Activated B cell treated with CpG ODN at 0.5 μM for 24 hours (primary cell): ENCODE measurements at places on chromosomes 5 and 9. TPM values are rescaled to one million over a fixed set of nuclear protein-coding genes. Genes with fewer than 3 reads are reported as not detected.
A peak's percentile ranks its signal among the peaks of the same experiment; 100 is the strongest.

DNA sequence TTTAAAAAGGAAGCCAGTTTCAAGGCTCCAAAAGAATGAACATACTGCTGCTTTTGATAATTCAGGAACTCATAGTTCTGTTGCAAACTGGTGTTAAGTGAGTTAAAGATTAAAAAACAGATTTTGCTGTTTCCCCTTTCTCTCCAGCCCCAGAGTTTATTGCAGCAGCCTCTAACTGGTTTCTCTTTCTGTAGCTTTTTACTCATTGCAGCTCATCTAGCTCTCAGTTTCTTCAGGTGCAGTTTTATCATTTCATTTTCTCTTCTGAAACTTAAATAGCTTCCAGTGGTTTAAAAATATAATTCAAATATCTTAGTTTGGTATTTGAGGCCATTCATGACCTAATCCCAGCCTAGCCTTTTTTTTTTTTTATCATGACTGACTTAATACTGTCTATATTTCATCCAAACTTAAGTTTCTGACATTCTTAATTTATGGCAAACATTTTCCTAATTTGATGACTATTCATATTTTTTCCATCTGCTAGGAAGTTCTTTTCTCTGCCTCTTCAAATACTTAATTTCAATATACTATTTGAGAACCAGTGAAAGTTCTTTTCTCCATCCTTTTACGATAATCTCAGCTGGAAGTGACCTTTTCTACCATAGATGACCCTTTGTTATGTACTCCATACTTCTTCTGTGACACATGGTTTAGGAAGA lies 252.7 kb upstream of the GRIA1 start:
- H3K27ac ChIP-seq, result no peak overlapping the region
- no peak overlapping the region for H3K4me3 ChIP-seq
- DNase-seq, result no peak
- no peaks in the 10 kb centered on the region for H3K36me3 ChIP-seq
- no peaks in the 10 kb centered on the region for H3K4me1 ChIP-seq
- H3K27me3 ChIP-seq, result no peaks in the 10 kb centered on the region

- no peaks in the 10 kb centered on the region for H3K4me1 ChIP-seq
- no peaks in the 10 kb centered on the region for H3K36me3 ChIP-seq
- no peak overlapping the region for H3K27ac ChIP-seq
- H3K4me3 ChIP-seq, result no peak overlapping the region
Observed at GRCh38 chr5:88398316-88398715, 129.7 kb upstream of the TMEM161B start.

- no peak overlapping the region for H3K4me3 ChIP-seq
- no peaks in the 10 kb centered on the region for H3K27me3 ChIP-seq
- no peak for DNase-seq
Observed at GRCh38 chr9:12060067-12060466, 633.1 kb upstream of the TYRP1 start.

CCDC171 gene
- total RNA-seq, result 1.9 and 3.6 TPM in 2 replicates

DNA sequence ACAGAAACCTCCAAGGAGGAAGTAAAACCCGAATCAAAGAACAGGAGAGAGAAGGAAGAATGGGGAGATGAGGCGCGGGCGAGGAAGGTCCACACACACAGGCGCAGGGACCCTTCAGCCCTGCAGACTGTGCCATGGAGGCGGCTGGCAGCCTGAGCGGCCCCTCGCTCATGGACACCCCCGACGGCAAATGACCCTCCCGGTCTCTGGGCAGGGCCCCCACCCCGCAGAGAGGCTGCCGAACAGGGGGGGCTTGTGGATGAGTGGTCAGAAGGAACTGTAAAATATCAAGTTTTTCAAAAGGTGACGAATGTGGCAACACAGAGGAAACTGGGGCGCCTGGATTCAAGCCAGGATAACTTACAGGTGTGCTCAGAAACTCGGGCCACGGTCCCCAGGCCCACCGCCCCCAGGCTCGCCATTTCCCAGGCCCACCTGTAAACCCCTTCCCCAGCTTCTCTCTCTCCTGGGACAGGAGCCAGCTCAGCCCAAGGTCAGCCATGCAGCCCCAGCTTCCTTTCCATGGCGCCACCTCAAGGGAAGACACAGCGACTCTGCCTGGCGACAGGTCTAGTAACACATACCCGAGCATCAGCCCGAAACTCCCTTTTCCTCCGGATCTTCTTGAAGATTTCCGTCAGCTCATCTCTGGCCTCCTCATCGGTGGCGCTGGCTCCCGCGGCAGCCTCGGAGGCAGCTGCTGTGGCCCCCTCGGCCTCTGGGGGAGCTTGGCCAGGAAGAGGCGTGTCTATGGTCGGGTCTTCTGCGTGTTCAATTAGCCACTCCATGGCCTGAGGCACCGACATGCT lies 16.5 kb downstream of the UBAC1 start:
- peaks cover 77% of the 10 kb centered on the region for H3K36me3 ChIP-seq
- H3K4me1 ChIP-seq, result peaks cover 2% of the 10 kb centered on the region
- H3K4me3 ChIP-seq, result no peak overlapping the region
- H3K27me3 ChIP-seq, result no peaks in the 10 kb centered on the region

DNA sequence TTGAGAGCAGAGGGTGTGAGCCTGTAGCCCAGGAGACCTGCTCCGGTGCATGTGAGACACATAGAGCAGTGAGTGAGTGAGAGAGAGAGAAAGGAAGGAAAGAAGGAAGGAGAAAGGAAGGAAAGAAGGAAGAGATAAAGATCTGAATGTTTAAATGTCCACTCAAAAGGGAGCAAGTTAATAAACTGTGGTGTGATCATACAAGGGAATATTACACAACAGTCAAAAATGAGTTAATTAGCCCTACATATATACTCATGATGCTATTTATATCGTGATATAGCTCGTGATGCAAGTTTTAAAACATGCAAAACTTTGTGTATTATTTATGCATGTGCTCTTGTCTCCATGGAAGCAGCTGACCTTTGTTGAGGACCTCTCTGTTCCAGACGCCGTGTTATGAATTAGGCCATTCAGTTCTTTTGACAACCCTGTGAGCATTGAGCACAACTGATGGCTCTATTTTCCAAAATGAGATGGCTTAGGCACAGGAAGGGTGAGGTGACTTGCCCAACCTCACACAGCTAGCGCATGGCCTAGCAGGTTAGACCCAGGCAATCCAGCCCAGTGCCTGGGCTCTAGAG lies 70.6 kb downstream of the HMCN2 start:
- no peaks in the 10 kb centered on the region for H3K36me3 ChIP-seq
- H3K27me3 ChIP-seq, result peaks cover 16% of the 10 kb centered on the region
- H3K4me3 ChIP-seq, result no peak overlapping the region
- no peak overlapping the region for H3K27ac ChIP-seq

- no peaks in the 10 kb centered on the region for H3K27me3 ChIP-seq
- H3K36me3 ChIP-seq, result no peaks in the 10 kb centered on the region
- H3K4me3 ChIP-seq, result no peak overlapping the region
- H3K4me1 ChIP-seq, result no peaks in the 10 kb centered on the region
Observed at GRCh38 chr5:15844253-15844652, 335.3 kb downstream of the MARCHF11 start.

DNA sequence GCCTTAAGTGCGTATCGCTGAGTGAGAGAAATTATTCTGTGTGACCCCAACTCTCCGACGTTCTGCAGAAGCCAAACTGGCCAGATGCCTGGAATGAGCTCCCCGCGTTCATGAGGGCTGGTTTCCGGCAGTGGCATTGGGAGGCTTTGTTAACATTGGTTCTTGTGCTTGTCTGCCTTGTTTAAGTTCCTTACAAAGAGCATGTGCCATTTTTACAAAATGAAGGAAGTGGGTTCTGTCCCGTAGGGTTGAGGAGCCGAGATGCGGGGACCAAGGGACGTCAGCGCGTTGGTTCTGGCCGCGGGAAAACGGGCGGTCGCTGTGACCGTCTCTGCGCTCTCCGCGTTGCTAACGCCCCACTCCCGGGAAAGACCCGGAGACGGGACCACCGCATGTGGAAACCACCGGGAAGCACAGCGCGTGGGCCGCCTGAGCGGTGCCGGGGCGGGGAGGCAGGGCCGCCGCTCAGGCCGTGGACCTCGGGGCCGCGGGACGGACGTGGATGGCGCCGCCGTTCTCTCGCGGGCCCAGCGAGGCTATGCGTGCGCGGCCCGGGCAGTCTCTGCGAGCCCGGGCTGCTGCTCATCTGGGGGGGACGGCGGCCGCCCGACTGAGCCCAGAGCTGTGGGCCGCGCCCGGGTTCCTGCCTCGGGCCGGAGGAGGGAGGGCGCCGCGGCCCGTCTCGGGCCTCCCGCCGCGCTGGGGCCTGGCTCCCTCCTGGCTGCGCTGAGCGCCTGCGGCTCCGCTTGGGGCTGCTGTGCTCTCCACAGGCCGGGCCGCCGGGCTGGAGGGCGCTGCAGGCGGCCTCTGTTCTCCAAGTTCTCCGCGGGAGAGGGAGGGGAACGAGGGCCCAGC lies 13.4 kb downstream of the RABL6 start:
- DNase-seq, result no peak
- no peak overlapping the region for H3K27ac ChIP-seq

DNA sequence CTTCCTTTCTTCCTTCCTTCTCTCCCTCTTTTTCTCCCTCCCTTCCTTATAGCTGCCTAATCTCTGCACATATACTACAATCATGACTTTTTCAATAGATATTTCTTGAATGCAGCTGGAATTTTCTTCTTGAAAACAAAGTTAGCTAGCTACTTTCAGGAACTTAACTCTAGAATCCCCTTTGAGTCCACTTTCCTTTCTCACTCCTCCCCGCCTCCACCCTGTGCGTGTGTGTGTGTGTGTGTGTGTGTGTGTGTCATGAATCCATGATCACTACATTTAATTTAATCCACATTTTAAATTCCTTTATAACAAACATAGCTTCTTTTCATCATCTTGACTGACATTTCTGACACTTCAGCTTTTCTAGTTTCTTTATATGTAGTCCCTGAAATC lies 167.5 kb upstream of the KLF9 start:
- H3K4me1 ChIP-seq, result peaks cover 6% of the 10 kb centered on the region
- H3K27ac ChIP-seq, result no peak overlapping the region
- H3K36me3 ChIP-seq, result no peaks in the 10 kb centered on the region
- H3K27me3 ChIP-seq, result peaks cover 1% of the 10 kb centered on the region
- no peak overlapping the region for H3K4me3 ChIP-seq

DNA sequence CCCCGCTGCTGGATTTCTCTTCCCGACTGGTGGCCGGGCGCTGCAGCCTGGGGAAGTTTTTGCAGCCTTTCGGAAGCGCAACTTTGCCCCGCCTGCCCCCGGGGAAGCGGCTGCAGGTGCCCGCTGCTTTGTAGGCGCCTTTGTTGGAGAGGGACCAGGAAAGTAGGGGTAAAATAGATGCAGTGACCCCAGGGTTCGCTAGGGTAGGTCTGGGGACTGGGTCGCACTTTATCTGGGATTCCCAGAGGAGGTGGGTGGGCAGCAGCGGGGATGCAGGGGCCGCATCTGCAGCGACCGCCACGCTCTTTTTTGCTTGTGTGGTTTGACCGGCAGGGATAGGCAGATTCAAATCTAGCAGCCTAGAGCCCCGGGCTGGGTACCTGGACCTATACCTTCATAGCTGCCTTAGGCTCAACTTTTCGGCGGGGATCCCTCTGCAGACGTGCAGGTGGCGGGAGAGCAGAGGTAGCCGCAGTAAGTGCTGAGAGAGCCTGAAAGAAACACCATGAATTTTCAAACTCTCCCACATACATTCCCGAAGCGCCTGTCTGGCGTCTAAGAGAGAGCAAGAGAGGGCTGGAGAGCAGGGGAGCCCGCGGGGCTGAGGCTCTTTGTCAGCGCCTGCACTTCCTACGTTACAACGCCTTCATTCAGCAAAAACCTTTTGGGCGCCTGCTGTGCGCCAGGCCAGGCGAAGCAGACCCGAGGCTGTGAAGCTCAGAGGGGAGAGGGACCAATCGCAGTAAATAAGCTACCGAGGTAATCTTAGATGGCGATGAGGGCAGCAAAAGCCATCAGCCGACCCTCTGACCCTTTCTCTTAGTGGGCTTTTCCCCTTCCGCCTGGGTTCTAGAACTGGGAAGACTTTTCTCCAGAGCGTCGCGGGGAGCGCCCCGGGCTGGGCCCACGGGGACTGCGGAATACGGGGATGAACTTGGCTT lies 642 bp downstream of the SV2C start:
- peak overlapping the region; percentile 72 for H3K4me3 ChIP-seq
- H3K4me1 ChIP-seq, result peaks cover 19% of the 10 kb centered on the region
- no peak overlapping the region for H3K27ac ChIP-seq
- no peak for DNase-seq

ZNF883 gene
- total RNA-seq, result 0.33 and 1.0 TPM in 2 replicates

HOMER1 gene
- 3.2 and 4.2 TPM in 2 replicates for total RNA-seq

TXNDC8 gene
- total RNA-seq, result not detected in 2 replicates

TSLP gene
- not detected in 2 replicates for total RNA-seq

DNA sequence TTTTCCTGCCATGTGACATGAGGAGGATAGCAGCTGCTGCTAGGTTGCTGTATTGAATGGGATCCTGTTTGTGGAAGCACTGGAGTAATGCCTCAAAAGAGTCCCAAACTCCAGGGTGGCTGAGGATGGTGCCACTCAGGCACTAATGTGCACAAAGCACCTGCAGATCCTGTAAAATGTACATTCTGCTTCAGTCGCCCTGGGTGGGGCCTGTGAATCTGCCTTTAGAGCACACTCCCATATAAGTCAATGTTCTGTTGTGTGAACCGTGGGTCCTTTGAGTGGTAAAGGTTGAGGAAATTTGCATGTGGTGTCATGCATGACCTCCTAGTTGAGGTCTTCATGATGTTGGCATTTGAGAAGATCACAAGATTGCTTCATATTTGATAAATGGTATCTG lies 31.6 kb upstream of the ANKRD18A start:
- DNase-seq, result no peak
- H3K27me3 ChIP-seq, result no peaks in the 10 kb centered on the region
- H3K27ac ChIP-seq, result no peak overlapping the region
- no peak overlapping the region for H3K4me3 ChIP-seq
- H3K4me1 ChIP-seq, result no peaks in the 10 kb centered on the region

UNC13B gene
- 0.53 and 0.78 TPM in 2 replicates for total RNA-seq
